Activated CD4-positive, alpha-beta T cell treated with anti-CD3 and anti-CD28 coated beads for 1 hour (primary cell): ENCODE measurements at places on chromosomes 7 and 10.

DNA sequence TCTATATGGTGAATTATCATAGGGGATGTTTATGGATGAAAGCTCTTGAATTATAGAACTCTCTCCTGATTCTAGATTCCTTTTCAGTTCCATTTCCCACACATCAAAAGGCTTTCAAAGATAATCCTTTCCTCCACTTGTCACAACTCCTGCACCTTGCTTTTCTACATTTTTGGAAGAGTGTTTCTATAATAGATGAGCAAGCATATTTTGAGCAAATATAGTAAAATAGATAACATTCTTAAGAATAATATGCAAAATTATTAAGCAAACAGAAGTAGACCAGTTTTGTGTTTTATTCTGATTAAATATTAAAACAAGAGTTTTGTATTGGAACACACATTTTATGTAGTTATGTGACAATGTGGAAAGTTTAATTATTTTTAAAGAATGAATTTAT lies 340.7 kb downstream of the EXOC4 start:
- DNase-seq, result no peak

DNA sequence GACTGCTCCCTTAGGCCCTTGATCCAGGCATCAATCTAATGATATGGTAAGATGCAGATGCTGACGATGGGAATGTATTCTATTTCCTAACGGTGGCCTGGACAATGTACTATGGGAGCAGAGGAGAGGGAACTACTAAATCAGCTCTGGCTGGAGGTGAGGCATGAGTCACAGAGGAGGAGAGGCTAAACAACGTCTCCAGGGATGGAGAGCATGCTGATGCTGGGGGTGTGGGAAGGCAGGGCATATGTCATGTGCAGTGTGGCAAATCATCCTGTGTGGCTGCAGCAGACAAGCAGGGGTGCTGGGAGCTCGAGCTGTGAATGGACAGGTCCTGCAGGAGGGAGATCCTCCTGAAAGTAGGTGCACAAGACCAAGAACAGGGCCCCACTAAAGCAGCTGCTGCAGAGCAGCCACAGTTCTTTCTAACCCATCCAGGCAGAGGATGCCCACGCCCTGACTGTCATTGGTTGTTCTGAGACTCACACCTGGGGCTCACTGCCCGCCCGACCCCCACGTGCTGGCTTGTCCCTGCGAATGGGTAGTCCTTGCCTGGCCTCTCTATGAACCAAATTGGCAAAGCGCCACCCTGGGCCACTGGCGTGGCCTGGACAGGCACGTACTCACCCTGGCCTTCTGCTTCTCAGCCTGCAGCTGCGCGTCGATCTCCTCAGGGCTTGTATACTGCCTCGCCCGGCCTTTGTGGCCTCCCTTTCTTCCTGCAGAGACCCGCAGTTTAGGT lies 4.0 kb downstream of the PDAP1 start:
- DNase-seq, result no peak

GRCh38 chr10:129780901-129781795 lies 182.9 kb downstream of the EBF3 start:
- no peak for DNase-seq

- DNase-seq, result no peak
Measured at GRCh38 chr7:30837581-30837980, 66.4 kb downstream of the MINDY4 start.

DNA sequence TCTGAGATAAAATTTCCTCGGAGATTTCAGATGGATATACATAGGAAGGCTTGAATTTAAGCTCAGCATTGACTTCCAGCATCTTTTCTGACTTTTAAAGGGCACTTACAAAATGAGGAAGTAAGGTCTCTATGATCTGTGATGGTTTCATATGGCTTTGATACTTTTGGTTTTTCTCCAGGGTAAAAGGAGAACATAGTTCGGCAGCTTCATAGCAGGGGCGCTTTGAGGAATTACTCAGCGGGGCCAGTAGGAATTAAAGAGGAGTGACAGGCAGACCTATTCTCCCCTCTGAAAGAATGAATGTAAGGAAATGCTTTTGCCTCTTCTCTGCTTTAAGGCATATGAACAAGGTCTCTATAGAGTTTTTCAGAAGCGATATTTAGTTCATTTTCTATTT lies 80.0 kb upstream of the PCDH15 start:
- DNase-seq, result no peak
